Activated CD4-positive, alpha-beta T cell treated with anti-CD3 and anti-CD28 coated beads, Interleukin-2, amount 10 ng/mL, durations not matched to agents 24 days and 14 days (primary cell): ENCODE measurements at places on chromosomes 1 and 21. TPM values are rescaled to one million over a fixed set of nuclear protein-coding genes. Genes with fewer than 3 reads are reported as not detected.

DNA sequence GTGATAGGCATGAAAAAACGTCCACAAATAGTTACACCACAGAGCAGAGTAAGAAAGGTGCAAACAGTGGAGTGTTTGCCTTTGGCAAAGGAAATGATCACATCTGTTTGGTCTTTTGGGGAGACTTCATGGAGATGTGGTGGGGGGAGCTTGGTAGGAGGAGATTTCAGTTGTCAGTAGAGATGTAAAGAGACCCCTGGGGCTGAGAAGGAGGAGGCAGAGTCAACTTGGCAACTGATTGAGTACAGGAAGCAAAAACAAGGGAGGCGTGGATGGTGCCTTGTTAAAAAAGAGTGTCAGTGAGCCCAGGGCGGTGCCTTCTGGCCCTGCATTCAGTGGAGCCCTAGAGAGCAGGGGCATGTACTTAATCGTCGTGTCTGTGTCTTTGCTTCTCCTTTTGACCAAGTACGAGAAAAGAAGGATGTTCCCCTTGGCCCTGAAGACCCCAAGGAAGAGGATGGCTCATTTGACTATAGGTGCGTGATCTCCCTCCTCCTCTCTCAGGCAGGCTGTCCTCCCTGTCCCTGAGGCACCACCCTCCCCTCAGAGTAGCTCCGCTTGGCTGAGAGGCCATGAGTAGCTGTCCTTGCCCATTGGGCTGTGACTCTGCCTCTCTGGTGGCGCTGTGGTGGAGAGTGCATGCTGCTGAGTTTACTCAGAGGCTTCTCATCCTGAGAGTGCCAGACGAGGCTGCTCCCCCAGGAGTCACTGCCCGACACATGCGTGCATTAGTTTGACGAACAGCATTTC, 30.4 kb upstream of the CNTN2 start:
- no peaks in the 10 kb centered on the region for H3K36me3 ChIP-seq
- no peak overlapping the region for H3K4me3 ChIP-seq
- H3K27me3 ChIP-seq = peaks cover 4% of the 10 kb centered on the region
- no peaks in the 10 kb centered on the region for H3K4me1 ChIP-seq

EXOSC10 gene
- 93.0 and 98.1 TPM in 2 replicates for total RNA-seq

CD244 gene
- not detected in 2 replicates for total RNA-seq

DNA sequence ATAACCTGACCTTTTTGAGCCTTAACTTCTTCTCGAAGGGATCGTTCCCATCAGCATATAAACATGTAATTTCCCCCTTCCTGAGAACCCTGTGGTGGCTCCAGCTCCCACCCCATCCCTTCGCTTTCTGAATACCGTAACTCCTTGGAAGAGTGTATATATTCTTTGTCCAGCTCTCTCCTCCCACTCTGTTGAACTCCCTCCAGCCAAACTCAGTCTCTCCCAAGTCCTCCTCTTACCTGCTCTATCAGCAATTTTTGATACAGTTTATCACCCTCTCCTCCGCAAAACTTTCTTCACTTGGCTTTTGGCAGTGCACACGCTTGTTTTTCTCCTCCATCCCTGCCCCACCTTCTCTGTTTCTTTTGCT, 109.9 kb upstream of the SLC25A33 start:
- H3K27me3 ChIP-seq = peaks cover 10% of the 10 kb centered on the region
- peak overlapping the region; percentile 97 for H3K27ac ChIP-seq
- no peaks in the 10 kb centered on the region for H3K36me3 ChIP-seq
- DNase-seq = no peak
- peaks cover 43% of the 10 kb centered on the region for H3K4me1 ChIP-seq

NEXN gene
- 0.44 and 0.64 TPM in 2 replicates for total RNA-seq

- no peak overlapping the region for H3K27ac ChIP-seq
- DNase-seq = no peak
- no peaks in the 10 kb centered on the region for H3K27me3 ChIP-seq
- peaks cover 74% of the 10 kb centered on the region for H3K36me3 ChIP-seq
These were observed 8.9 kb upstream of the LSS start for GRCh38 chr21:46237474-46237873.

DNA sequence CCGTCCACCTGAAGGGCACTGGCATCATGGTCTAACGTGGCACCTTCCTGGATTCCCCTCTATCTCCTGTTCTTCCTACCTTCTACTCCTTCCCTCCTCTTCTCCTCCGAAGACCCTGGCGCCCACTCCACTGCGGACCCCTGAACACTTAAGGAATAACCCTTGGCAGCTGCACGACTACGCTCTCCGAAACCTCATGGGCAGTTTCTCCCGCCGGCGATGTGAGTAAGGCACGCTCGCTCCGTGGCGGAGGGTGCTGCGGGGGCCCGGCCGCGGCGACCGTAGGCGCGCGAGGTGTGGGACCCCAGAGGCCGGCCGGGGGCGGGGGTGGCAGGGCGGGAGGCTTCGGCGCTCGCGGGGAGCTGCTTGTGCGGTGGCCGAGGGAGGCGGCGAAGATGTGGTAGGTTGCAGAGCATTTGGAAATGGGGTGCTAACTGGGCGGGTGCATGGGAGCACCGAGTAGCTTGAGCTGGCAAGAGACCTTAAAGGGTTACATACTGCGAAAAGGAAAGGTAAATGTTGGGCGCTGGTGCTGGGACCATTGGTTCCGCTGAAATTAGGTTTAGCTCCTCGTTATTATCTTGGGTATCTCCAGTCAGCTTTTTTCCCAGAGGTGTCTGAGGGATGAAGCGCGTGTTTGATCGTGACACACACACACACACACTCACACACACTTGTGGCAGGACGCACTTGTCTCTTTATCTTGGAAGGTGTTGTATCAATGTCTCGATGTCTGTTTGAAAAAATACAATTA, 876 bp downstream of the LRRC7 start:
- no peak overlapping the region for H3K27ac ChIP-seq
- peaks cover 45% of the 10 kb centered on the region for H3K27me3 ChIP-seq
- no peak for DNase-seq
- peak overlapping the region; percentile 71 for H3K4me3 ChIP-seq

GRCh38 chr1:29488086-29488793, 251.9 kb downstream of the PTPRU start:
- no peaks in the 10 kb centered on the region for H3K4me1 ChIP-seq
- no peak for DNase-seq
- no peaks in the 10 kb centered on the region for H3K36me3 ChIP-seq
- no peaks in the 10 kb centered on the region for H3K27me3 ChIP-seq

EXTL1 gene
- total RNA-seq = not detected in 2 replicates

GRCh38 chr1:226653311-226653921, 85.7 kb downstream of the ITPKB start:
- H3K27ac ChIP-seq = peak overlapping the region; percentile 88
- peak overlapping the region; percentile 83 for H3K4me3 ChIP-seq
- peaks cover 20% of the 10 kb centered on the region for H3K36me3 ChIP-seq
- peak; percentile 87 for DNase-seq
- no peaks in the 10 kb centered on the region for H3K27me3 ChIP-seq

- H3K4me3 ChIP-seq = no peak overlapping the region
- no peaks in the 10 kb centered on the region for H3K27me3 ChIP-seq
- H3K4me1 ChIP-seq = peaks cover 2% of the 10 kb centered on the region
- no peak overlapping the region for H3K27ac ChIP-seq
- H3K36me3 ChIP-seq = no peaks in the 10 kb centered on the region
- no peak for DNase-seq
These were observed 103.3 kb downstream of the PEX14 start for GRCh38 chr1:10578070-10578469.

DNA sequence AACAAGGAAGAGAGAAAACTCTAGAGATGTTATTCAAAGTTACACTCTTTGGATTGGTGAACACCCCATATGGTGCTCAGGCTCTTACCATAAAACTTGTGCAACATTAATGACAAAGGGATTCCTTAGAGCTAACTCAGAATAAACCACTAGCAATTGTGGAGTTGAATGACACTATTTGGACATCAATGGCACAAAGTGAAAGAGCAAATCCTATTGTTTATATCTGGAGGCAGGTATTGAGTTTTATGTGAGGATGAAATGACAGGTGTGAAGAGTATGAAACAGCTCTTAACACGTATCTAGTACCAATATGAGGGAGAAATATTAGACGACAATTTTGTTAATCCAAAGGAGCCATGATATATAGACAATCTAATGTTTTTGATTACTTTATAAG, 584.9 kb upstream of the PBX1 start:
- H3K27ac ChIP-seq = no peak overlapping the region
- H3K27me3 ChIP-seq = no peaks in the 10 kb centered on the region
- no peaks in the 10 kb centered on the region for H3K4me1 ChIP-seq
- no peak for DNase-seq
- H3K36me3 ChIP-seq = no peaks in the 10 kb centered on the region

GRCh38 chr1:190667914-190668313, 190.2 kb upstream of the BRINP3 start:
- no peak for DNase-seq
- no peaks in the 10 kb centered on the region for H3K4me1 ChIP-seq
- H3K27ac ChIP-seq = no peak overlapping the region
- no peaks in the 10 kb centered on the region for H3K36me3 ChIP-seq

DNA sequence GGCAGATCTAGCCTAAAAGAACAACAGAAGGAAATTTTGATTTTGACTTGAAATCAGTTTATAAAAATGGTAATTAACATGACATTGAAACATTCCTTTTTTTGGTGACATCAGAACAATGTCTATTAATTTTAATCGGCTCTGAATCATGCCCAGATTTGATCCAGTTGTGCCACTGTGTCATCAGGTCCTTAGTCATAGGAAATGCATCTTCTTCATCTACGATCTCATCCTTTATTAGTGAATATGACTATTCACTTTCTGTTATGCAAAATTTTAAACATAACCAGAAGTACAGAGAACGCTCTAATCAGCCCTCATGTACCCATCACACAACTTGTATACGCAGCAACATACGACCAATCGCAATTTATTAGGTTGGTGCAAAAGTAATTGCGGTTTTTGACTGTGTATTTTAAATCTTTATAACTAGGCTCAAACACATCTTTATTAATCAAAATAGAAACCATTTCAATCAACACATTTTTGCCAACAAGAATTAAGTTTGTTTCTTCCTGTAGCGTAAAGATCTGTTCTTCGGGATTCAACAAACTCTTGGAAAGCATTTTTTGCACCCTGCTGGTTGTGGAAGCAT, 40.3 kb upstream of the TLR5 start:
- H3K27me3 ChIP-seq = peaks cover 27% of the 10 kb centered on the region
- no peak overlapping the region for H3K27ac ChIP-seq
- H3K36me3 ChIP-seq = no peaks in the 10 kb centered on the region
- DNase-seq = no peak
- H3K4me3 ChIP-seq = no peak overlapping the region
